ENCODE measurements at places on chromosomes 16 and 17.

- peak; percentile 77 for DNase-seq
Observed at GRCh38 chr16:3364774-3365427, 9.2 kb downstream of the OR2C1 start.

- no peak for DNase-seq
Observed at GRCh38 chr16:14236401-14236800, 165.3 kb downstream of the MRTFB start.

- no peak for DNase-seq
Observed at GRCh38 chr16:54816471-54816870, 114.2 kb upstream of the IRX5 start.

DNA sequence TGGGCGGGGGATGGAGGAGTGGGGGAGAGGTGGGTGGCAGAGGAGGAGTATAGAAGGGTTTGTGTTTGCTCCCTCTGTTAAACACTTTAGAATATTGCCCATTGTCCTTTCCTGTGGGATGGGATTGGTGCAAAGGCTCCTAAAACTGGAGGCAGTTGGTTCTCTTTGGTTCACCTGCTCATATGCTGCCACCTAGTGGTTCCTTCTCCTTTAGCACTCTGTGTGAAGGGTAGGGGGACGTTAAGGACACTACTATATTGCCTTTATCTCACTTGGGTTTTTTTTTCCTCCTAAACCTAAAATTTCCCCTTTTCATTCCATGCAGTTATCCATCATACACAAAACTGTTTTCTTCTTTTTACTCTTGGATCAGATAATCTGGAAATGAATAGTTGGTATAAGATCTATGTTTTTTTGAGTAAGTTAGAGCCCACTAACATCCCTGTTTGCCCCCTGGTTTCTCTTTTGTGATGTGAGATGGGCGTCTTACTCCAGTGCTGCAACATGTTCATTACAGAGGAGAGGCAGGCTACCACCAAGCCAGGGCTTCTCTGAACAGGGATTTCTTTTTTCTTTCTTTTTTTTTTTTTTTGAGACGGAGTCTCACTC, 23.8 kb downstream of the SNX11 start:
- peak; percentile 34 for DNase-seq

- DNase-seq: no peak
Observed at GRCh38 chr17:61462719-61463315, 10.6 kb downstream of the TBX4 start.

- no peak for DNase-seq
Observed at GRCh38 chr16:84453061-84453752, 51.3 kb downstream of the MEAK7 start.

DNA sequence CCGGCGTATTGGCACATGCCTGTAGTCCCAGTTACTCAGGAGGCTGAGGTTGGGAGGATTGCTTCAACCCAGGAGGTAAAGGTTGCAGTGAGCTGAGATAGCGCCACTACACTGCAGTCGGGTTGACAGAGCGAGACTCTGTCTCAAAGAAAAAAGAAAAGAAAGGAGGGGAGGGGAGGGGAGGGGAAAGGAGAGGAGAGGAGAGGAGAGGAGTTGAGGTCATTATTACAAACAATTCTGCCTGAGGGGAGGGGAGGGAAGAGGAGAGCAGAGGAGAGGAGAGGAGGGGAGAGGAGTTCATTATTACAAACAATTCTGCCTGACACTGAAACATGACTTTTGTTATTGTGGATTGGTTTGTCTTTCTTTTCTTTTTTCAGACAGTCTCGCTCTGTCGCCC, 19.8 kb upstream of the ABCA5 start:
- DNase-seq: no peak

DNA sequence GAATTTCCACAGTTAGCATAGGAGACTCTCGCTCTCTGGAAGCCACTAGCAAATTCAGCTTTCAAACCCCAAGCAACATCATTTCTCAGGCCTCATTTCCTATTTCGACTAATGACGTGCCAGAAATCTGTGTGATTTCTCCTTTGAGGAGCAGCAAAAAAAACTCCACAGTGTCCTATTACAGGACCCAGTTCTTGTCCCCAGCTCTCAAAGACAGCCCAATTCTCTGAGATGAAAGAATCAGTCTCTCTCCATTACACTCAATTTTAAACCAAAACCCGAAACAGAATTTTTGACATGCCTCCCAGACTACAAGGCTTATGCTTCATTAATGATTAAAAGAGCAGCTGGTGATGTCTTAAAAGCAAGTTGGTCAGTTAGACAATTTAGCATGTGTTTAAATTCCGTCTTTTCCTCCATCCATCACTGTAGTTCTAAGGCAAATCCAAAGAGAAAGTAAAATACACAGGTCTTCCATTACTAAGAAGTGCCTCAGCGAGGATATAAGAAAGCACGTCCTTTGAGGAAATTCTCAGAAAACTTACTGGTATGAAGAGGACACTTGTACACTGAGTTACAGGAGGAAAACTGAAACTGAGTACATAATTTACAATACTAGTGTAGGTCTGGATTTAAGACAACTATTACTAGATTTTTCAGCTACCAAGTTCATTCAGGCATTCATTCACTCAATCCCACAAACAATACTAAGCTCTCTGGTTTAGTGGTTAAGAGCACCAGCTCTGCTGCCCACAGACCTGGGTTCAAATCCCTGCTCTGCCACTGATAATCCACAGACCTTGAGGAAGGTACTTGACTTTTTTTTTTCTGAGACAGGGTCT, 12.5 kb downstream of the TOM1L2 start:
- DNase-seq: no peak

- no peak for DNase-seq
Observed at GRCh38 chr17:78798695-78799559, 16.9 kb upstream of the CYTH1 start.

GRCh38 chr17:1918346-1919162, 88.7 kb downstream of the RPA1 start:
- no peak for DNase-seq

DNA sequence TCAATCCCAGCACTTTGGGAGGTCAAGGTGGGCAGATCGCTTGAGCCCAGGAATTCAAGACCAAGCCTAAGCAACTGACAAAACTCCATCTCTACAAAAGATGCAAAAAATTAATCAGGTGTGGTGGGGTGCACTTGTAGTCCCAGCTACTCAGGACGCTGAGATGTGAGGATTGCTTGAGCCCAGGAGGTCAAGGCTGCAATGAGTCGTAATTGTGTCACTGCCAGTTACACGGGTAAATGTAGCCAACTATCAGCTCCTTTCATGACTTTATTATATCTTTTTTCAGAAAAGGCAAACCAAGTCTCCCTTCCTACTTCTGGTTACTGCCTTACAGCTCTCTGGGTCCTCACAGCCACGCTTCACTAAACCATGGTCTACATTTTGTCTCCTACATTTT, 4.0 kb downstream of the SDF2 start:
- DNase-seq: no peak

GRCh38 chr16:51050377-51050706, 100.7 kb downstream of the SALL1 start:
- DNase-seq: no peak

GRCh38 chr16:35188288-35189155, 1729.1 kb downstream of the TP53TG3F start:
- DNase-seq: no peak

GRCh38 chr17:73657473-73658116, 13.3 kb upstream of the SDK2 start:
- DNase-seq: peak; percentile 22

DNA sequence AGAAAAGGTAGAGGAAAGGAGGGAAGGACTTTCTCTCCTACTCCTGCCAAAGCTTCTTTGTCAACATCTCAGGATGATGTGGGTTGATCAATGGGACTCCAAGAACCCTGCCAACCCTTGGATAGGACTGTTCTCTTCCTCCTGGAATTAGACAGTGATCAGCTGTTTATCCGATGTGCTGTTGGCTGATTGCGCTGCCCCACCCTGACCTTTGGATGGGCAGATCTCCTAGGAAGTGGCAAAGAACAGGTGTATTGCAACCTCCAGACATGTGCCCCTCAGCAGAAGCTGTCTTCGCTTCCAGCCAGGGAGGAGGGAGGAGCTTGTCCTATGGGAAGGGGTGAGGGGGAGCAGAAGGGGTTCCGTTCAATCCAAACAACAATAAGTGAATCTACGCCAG, 30.5 kb downstream of the SLC5A11 start:
- DNase-seq: no peak

DNA sequence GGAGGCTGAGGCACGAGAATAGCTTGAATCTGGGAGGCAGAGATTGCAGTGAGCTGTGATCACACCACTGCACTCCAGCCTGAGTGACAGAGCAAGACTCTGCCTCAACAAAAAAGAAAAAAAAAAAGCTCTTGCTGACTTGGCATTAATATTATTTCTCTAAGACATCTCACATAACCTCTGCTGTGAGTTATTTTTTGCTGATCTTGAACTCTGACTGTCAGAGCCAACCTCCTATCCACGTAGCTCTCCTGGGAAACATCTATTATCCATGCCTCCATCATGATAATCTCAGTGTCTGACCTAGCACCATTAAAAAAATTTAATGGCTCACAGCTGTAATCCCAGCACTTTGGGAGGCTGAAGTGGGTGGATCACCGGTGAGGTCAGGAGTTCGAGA, 12.7 kb upstream of the ULK2 start:
- no peak for DNase-seq

- DNase-seq: no peak
Observed at GRCh38 chr17:18966831-18967624, 15.1 kb downstream of the SLC5A10 start.

DNA sequence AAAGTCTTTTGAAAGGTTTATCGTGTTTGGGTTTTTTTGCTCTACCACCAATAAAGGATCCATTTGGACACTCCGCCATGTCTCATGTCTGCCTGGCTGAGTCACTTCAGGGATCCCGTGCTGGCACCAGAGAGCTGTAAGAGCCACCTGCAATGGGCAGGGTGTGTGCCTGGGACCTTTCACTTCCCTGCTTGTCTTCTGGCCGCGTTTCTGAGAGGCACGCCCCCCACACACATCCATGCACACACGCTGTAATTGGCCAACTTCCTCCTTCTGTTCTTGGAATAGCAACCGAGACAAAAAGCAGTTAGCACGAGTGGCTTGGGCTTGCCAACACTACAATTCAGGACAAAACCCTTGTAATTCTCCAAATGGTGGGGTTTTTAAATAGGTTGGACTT, 9.8 kb upstream of the SOST start:
- DNase-seq: no peak

- DNase-seq: no peak
Observed at GRCh38 chr17:77356690-77357201, 216.0 kb downstream of the SEC14L1 start.

DNA sequence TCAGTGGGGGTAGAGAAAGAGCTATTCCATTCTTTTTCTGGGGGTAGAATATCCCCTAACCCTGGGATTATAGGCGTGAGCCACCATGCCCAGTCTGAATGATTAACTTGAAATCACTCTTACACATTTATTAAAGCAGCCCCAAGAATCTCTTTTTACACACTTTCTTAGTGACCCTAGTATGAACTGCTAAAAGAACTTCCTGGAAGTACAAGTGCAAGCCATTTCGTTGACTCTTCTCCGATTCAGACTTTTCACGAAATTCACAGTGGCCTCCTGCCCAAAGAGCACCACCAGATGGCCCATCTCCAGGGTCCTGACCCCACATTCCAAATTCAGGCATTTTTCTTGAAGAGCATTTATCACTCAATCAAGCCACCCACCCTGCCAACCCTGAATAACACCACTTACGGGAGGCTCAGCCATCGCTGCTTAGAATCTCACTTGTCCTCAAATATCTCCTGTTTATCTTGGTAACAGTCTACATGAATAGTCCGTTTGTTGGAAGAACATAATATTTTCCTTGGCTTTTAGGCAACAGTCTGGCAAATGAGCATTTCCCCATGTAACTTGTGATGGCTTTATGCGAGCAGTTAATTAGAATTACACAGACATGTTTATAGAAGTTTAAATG, 28.0 kb downstream of the ZNF423 start:
- no peak for DNase-seq

DNA sequence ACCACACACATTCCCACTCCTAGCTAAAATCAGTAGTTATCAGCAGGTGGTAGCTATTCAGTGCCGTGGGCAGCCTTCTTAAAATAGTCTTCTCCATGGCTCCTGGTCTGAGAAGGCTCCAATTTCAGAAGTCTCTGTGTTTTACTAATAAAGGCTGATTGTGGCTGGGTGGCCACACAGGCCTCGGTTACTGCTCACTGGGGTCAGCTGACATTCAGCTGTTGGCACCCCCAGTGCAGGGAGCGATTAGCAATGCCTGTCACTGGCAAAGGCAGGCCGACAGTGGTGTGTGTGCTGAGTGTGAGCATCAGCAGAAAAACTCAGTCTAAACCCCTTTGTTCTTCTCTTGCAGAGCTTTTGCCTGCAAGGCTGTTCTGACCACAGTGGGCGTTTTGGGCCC, 16.6 kb upstream of the DBNDD1 start:
- DNase-seq: no peak

DNA sequence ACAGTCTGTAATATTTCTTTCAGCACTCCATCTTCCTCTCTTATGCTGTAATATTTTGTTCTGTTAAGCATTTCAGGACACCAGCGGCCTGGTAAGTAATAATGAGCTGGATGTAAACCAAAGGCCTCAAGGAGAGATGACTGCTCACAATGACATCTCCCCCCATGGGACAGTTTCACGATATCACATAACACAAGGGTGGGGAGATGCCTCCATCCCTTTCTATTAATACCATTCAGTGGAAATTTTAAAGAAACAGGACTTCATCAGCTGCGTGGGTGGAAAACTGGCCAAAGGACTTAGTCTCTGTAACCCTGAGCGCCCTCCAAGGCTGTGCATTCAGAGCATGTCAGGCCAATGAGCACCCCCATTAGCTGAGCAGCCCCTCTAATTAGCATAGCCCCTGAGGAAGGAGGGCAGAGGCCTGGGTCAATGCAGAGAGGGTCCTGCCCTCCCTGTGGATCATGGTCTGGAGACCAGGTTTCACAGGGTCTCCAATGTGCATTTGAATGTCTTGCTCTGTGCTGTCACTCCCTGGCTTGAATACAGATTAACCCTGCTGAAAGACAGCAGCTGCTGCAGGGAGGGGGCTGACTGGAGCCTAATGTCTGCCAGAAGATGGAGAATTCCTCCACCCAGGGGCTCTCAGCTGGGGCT, 156.4 kb downstream of the HS3ST2 start:
- no peak for DNase-seq

GRCh38 chr16:30535777-30536190, 1.1 kb upstream of the ZNF747 start:
- peak; percentile 56 for DNase-seq

DNA sequence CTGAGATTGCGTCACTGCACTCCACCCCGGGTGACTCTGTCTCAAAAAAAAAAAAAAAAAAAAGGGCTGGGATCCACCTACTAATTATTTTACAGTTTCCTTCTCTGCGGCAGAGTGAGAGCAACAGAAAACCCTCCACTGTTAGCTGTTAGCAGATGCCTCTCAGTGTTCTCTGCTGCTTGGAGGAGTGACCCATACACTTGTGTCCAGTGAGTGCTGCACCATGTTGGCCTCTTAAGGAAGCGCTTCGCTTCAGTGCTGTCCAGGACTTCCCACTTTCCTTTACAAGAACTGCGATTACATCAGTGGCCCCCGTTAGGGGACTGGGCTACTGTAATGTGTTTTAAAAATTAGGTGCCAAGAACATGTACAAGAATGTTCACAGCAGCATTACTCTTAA, 18.4 kb upstream of the CLEC18B start:
- no peak for DNase-seq

DNA sequence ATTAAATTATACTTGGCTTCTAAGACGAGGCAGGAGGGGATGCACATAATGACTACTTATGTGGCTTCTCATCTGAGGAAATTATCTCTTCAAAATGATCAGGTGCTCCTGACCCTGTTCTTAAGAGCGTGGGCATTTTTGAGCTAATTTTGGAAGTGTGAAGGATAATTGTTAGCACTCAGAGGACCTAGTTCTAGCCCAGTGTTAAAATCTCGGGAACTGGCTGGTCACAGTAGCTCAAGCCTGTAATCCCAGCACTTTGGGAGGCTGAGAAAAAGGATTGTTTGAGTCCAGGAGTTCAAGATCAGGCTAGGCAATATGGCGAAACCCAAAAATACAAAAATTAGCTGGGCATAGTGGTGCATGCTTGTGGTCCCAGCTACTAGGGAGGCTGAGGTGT, 103.0 kb upstream of the DHX40 start:
- DNase-seq: no peak

Data from activated CD4-positive, alpha-beta T cell treated with anti-CD3 and anti-CD28 coated beads, Interleukin-2, amount 50 U/mL, for 1 hour (primary cell).